ENCODE measurements at places on chromosomes 3 and 15.
A peak's percentile ranks its signal among the peaks of the same experiment; 100 is the strongest.

GRCh38 chr15:75090388-75090734 is 67.0 kb downstream of the PPCDC start:
- DNase-seq: no peak

DNA sequence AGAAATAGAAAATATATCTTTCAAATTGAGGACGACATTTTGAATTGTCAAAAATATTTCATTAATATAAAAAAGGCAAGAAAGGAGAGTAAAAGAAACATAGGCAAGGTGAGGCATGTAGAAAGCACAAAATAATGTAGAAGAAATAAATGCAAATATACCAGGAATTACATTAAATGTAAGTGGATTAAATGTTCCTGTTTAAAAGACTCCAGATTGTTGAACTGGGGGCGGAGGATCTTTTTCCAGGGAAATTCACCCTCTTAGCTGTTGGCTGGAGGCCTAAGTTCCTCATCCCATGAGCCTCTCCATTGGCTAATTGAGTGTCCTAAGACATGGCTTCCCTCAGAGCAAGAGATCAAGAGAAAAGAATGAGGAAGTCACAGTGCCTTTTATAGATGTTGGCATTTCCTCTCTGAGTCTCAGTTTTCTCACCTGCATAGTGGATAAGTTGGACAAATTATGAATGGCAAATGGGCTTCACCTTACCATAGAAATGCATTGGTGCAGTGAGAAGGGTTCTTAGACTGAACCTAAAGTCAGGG is 147.4 kb upstream of the SMAD3 start:
- no peak for DNase-seq

GRCh38 chr3:157618075-157618760 is 115.0 kb upstream of the VEPH1 start:
- no peak for DNase-seq

DNA sequence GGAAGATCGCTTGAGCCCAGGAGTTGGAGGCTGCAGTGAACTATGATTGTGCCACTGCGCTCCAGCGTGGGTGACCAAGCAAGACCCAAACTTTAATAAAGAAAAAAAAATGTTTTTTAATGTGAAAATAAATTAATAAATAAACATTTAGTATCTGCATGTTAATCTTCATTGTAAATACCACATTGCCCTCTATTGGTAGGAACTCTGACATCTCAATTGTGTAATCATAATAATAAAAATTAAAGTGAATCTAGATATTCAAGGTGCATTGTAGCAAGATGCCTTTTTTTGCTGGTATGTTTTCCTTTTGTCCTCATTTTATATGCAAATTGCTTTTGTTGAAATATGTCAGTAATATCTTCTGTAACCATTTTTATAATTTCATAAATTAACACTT is 95.0 kb upstream of the LIMD1 start:
- no peak for DNase-seq

GRCh38 chr3:27659279-27660021 is 62.7 kb downstream of the EOMES start:
- DNase-seq: peak; percentile 55

All from stimulated activated naive CD8-positive, alpha-beta T cell treated with anti-CD3 and anti-CD28 coated beads, Interleukin-15, Interleukin-2, amounts not matched to agents 100 U/mL and 50 U/mL, for 24 hours (primary cell).